Peyer's patch (tissue), 4 donors: ENCODE measurements at places on chromosomes 3 and 15. TPM values are rescaled to one million over a fixed set of nuclear protein-coding genes. Genes with fewer than 3 reads are reported as not detected.

UACA gene
- total RNA-seq, result 41.8 TPM

GRCh38 chr15:63374686-63375520 is 6.7 kb downstream of the CA12 start:
- peak; percentile 53 for DNase-seq

- DNase-seq, result no peak
Observed at GRCh38 chr3:54144284-54144683, 21.9 kb downstream of the CACNA2D3 start.

DNA sequence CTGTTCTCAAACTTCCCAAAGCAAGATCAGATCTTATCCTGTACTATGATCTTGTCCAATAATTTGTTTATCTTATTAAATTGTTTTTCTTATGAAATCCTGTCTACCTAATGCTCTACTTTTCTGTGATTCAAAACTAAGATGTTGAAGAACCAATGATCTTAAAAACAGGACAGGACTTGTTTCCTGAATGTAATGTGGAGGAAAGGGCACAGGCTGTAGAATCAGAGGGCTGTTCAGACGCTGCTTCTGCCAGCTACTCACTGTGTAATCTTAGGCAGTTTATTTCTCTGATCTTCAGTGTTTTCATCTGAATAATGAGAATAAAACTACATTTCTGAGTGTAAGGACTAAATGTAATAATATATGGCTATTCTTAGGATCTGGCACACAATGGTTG is 20.1 kb upstream of the DMXL2 start:
- DNase-seq, result no peak

- no peak for DNase-seq
Observed at GRCh38 chr3:184726497-184726896, 14.6 kb upstream of the MAGEF1 start.

DNA sequence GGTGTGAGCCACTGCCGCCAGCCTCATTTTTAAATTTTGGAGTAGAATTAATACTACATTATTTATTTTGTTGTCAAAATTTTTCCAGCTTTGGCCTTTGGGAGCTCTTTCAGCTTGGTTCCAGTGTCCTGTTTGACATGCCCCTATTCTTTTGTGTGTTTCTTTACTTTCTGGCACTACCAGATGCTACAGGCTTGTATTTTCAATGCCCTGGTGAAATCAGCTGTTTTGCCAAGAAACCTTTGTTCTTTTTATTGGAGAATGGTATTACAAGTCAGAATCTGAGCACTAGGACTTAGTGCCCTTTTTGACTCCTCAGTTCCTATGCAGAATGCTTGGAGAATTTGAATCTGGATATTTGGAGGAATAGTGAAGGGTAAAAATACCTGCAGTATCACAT is 26.6 kb downstream of the RNF111 start:
- no peak for DNase-seq

THSD4 gene
- total RNA-seq, result 59.5 TPM

CCR8 gene
- total RNA-seq, result not detected

DNA sequence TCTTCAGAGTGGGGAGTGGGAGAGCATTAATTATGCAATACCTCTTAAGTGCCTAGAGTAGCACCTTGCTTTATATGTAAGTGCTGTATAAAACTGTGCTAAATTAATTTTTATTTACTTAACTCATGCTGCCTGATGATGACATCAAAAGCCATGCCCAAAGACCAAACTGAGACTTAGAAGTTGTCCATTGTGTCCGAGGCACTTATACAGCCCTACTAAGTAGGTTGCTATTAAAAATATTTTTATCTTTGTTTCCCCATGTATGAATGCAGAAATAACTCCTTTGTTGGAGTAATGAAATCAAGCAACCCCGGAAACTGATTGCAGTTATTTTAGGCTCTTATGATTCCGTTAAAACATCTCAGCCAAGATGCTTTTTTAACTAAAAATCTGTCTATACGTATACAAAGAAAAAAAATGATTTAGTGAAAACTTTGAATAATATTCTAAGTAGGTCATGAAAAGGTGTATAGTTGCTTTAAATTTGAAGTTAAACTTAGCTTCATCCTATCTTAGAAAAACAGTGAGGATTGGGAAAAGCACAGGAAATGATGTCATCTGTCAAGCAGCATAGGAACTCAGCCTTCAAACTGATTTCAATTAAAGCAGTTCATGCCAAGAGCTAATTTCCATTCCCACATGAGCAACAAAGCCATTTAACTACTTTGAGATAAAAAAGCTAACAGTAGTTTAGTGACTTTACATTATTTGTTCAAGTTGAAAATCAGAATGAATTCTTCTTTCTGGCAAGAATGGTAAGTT is 43.0 kb downstream of the FBN1 start:
- no peak for DNase-seq

DNA sequence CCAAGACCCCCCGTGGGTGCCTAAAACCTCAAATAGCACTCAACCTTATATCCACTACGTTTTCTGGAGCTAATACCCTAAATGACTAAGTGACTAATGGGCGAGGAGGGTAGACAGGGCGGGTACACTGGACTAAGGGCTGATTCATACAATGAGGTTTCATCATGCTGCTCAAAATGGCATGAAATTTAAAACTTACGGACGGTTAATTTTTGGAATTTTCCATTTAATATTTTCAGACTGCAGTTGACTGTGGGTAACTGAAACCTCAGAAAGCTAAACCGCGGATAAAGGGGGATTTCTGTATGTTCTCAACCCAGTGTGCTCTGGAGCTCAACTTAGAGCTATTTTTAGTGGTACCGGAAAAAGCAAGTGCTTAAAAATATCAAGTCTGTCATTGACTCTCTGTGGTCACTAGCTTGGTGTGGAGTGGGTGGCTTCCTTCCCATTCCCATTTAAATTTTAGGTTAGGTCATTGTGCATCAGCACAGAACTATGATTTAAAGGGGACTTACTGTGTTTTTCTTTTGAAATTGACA is 72.9 kb downstream of the LRRC28 start:
- no peak for DNase-seq

- DNase-seq, result no peak
Observed at GRCh38 chr15:66481107-66481856, 16.3 kb downstream of the SNAPC5 start.

SHC4 gene
- total RNA-seq, result not detected

DNA sequence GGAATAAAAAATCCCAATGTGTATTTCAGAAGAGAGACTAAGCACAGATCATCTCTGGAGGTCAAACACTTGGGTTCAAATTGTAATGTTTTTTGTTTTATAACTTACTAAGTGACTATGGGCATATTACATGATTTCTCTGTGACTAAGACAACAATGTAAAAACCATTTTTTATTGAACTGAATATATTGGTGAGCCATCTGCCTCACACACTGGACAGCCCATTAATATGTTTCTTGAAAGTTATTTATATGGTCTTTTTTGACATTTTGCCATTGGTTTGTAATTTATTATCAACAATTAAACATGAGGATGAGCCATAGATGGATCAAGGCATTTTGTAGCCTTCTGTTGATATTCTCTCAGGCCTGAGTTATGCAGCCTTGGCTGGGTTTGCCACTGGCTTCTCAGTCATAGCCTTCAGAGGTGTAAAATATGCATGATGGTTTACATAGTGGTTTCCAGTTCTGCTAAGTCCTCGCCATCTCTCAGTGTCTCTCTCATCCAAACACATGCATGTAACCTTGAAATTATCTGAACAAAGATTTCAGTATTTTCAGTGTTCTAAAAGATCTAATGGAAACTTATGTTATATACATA is 997.2 kb downstream of the DIPK2A start:
- no peak for DNase-seq

- DNase-seq, result no peak
Observed at GRCh38 chr3:186719945-186720739, 3.0 kb downstream of the KNG1 start.

GRCh38 chr3:158780766-158781165 is 21.1 kb upstream of the MFSD1 start:
- no peak for DNase-seq

TGM5 gene
- total RNA-seq, result not detected

SPATA12 gene
- total RNA-seq, result not detected

GHRL gene
- total RNA-seq, result not detected

VGLL4 gene
- total RNA-seq, result 61.9 TPM

DNA sequence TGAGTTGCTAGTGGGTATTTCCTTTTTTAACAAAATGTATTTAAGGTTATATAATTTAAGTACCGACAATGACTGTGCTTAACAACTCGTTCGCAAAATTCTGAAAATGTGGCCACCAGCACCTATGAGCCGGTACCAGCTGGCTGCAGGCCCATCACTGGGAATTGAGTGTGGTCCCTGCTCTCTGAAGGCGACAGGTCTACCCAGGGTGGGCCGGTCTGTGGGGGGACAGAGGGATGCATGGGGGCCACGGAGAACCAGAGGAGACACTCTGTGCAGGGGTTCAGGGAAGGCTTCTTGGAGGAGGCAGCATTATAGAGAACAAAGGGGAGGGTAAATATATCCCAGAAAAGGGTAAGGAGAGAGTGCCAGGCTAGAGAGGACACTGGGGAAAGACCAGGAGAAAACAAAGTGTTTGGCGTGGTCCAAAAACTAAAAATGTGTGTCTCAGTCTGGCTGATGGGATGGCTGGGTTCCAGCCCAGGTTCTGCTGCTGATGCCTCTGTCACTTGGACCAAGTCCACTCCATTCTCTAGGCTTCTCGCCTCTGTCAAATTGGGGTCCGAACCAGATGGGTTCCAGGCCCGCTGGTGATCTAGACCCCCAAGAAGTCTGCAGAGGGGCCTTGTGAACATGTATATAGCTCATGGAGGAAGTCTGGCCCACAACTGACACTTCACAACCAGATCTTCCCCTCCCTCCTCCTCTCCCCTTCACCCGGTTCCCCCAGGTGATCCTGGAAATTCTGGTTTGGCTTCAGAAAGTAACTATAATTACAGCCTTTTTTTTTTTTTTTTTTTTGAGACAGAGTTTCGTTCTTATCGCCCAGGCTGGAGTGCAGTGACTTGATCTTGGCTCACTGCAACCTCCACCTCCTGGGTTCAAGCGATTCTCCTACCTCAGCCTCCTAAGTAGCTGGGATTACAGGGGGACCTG is 10.7 kb upstream of the CYP11A1 start:
- no peak for DNase-seq

GRCh38 chr3:55701997-55702396 is 214.9 kb upstream of the WNT5A start:
- no peak for DNase-seq

WDR53 gene
- total RNA-seq, result 8.9 TPM

FRMD4B gene
- total RNA-seq, result 28.6 TPM

GRCh38 chr15:101434032-101434920 is 55.2 kb downstream of the PCSK6 start:
- DNase-seq, result no peak

CADPS gene
- 29.7 TPM for total RNA-seq

GRCh38 chr3:128556907-128557306 is 63.9 kb upstream of the GATA2 start:
- no peak for DNase-seq

SKOR1 gene
- 5.0 TPM for total RNA-seq

DNA sequence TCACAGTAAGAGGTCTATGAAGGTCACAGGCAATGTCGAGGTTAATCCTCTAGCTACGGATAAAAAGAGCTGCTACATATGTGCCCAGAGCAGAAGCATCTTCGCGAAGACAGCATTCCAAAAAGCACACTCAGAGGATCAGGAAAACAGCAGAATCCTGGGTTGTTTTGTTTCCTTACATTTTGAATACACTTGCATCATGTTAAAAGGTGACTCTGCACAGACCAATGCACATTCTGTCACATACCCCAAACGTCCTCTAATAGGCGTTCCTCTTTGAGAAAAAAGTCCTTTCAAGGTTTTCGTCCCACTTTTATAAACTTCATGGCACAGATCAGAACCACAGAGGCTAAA is 52.7 kb downstream of the VGLL4 start:
- no peak for DNase-seq

DNA sequence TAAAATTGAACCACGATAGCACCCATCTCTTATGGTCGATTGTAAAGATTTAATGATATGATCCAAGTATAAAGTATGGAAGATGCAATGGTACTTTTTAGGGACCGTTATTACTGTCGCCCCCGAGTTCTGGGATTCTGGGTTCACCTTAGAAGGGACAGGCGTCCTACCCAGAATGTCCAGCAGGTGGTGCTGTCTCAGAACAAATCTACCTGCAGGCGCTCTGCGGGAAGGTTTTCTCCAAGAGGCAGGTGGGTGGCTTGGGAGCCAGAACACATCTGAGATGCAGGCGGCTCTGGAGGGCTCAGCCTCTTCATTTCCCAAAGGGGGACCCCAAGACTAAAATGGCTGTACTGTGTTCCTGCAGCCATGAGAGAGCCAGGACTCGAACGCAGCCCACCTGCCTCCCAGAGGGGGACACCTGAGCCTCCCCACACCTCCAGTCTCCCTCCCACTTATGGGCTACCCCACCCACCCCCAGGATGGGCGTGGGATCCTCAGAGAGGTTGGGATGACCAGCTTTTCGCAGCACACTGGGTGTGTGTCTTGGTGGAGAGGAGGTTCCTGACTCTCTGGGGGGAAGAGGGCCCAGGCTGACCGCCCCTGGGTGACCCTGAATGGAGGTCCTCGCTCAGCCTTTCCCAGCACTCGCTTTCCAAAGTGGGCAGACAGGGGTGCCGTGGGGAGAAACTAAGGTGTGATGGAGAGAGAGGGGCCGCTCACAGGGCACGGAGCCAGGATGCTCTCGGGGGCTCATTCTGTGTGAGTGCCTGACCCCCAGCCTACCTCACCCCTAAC is 28.1 kb upstream of the CORO2B start:
- peak; percentile 92 for DNase-seq

DNA sequence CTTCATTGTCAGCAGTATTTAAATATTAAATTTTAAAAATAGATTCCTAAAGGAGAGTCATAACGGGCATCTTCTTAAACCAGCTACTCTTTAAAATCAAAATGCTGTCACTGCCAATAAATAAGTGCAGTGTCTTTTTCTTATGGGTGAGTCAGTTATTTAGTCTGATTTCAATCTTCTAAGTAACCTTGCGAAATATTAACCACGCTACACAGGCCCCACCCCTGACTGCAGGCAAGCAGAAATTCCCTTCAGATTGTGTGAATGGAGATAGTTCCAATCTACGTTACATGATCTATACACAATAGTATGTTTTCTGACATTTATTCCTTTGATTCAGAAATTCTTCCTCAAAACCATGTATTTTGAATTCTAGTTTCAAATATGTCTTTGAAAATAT is 141.5 kb downstream of the GADL1 start:
- DNase-seq, result no peak

DNA sequence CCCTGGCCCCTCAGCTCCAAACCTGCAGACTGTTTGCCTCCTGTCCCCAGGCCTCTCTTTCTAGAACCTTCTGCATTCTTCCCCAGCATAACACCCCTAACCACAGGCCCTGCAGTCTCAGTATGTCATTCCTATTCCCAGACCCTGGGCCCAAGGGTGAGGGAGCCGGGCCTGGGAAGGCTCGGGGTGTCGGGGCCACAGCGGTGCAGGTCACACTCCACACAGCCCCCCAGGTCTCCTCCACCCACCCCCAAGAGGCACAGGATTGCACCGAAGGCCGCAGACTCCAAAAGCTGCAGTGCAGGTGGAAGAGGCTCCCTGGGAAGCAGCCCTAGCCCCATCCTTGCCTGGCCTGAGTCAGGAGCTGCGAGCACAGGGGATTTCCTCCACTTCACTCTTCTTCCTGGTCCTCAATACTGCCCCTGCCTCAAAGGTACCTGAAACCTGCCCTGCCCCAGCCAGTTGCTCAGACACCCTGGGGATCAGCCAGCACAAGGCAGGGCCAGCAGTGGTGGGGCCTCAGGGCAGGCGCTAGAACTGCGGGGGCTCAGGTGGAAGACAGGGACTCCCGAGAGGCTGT is 31.1 kb downstream of the TNK2 start:
- DNase-seq, result no peak

LEKR1 gene
- 0.85 TPM for total RNA-seq

GRCh38 chr15:28273468-28273867 is 48.5 kb downstream of the HERC2 start:
- no peak for DNase-seq

CLDN11 gene
- total RNA-seq, result 4.2 TPM

GRCh38 chr15:45780352-45780751 is 145.5 kb downstream of the SQOR start:
- DNase-seq, result no peak

SV2B gene
- total RNA-seq, result 0.18 TPM
